ENCODE measurements at places on chromosomes 4 and X.

- peak; percentile 23 for DNase-seq
Observed at GRCh38 chrX:118872102-118872566, 48.5 kb downstream of the ZCCHC12 start.

- DNase-seq = no peak
Observed at GRCh38 chr4:47617607-47618006, 132.5 kb downstream of the ATP10D start.

GRCh38 chr4:144579411-144580030 lies 66.4 kb upstream of the HHIP start:
- no peak for DNase-seq

GRCh38 chr4:155789391-155789790 lies 30.6 kb downstream of the GUCY1B1 start:
- no peak for DNase-seq

- no peak for DNase-seq
Observed at GRCh38 chr4:185099024-185099682, 43.9 kb upstream of the SLC25A4 start.

GRCh38 chr4:142271832-142272231 lies 574.3 kb downstream of the INPP4B start:
- no peak for DNase-seq
